Renal pelvis (tissue), 12 donors: ENCODE measurements at places on chromosomes 2 and 18. TPM values are rescaled to one million over a fixed set of nuclear protein-coding genes. Genes with fewer than 3 reads are reported as not detected.

Gene PHOSPHO2
- polyA plus RNA-seq = 10.9 TPM

Gene C1GALT1C1L
- polyA plus RNA-seq = 3.0 TPM

Gene OXER1
- 9.8 TPM for polyA plus RNA-seq

Gene CIB4
- polyA plus RNA-seq = 0.30 TPM

Gene PRSS56
- polyA plus RNA-seq = not detected

Gene CCDC121
- 10.5 TPM for polyA plus RNA-seq

Gene ST6GAL2
- 18.7 TPM for polyA plus RNA-seq

DNA sequence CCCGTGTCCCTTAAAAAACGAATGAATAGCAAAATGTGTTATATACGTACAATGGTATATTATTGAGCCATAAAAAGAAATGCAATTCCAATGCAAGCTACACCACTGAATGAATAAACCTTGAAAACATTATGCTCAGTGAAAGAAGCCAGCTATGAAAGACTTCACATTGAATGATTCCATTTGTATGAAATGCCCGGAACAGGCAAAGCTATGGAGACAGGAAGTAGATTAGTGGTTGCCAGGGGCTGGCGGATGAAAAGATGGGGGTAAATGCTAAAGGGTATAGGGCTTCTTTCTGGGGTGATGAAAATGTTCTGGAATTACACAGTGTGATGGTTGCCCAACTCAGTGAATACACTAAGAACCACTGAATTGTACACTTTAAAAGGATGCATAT, 113.3 kb downstream of the NOL10 start:
- no peak for DNase-seq

- peak; percentile 57 for DNase-seq
These were observed 233.0 kb upstream of the SIX2 start for GRCh38 chr2:45242161-45242741.

DNA sequence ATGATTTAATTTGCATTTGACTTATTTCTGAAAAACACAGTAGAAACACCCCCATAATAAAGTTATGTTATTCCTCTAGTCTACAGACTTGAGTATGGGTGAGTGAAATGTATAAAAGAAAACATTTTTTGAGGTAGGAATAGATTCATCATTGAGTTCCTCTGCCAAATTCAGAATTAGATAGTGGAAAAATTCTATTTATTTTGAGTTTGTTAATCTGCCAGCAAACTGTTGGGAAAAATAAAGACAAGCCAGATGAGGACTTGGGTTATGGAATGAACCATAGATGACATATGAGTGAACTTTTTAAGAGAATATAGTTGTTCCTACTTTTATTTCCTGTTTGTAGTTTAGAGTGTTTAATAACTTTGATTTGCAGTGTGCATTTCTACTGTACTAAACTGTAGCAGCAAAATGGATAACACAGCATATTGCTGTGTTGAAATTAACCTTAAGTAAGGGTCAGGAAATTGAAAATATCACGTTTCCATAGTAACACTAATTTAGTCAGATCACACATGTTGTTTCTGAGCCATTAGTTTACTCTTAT, 35.6 kb upstream of the PNPT1 start:
- DNase-seq = no peak

- DNase-seq = no peak
These were observed 17.0 kb upstream of the BCL2 start for GRCh38 chr18:63336366-63337099.

DNA sequence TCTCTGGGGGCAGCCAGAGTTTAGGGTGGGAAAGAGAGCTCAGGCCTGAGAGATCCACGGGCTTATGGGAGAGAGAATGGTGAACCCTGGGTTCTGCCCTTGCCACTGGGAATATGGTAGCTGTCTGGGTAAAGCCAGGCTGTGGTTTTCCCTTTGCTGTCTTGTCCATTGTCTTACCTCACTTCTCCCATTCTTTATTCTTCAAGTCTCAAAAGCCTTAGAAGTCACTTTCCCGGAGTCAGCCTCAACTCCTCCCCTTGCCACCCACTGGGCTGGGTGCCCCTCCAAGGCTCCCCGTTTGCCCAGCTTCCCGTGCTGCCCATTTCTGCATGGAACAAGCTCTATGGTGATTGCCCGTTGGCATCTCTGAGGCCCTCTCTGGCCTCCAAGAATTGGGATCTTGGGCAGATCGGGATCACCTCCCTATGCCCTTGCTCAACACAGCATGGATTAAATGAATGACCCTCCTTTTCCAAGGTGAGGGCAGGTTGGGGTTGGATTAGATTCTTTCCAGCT, 228.2 kb downstream of the HAUS1 start:
- no peak for DNase-seq

- no peak for DNase-seq
These were observed 10.9 kb downstream of the INO80D start for GRCh38 chr2:206075113-206075512.

DNA sequence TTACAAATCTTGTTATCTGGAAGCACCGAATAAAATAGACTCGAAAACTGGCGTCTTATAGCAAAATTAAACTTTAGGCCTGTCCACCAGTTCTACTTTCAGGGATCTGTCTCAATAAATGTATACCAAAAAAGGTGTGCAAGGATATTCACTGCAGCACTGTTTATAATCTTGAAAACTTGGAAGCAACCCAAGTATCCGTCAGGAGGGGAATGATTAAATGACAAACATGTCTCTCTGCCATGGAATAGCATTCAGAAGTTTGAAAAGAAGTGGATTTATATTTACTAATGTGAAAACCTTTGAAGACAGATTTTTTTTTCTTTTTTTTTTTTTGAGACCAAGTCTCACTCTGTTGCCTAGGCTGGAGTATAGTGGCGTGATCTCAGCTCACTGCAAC, 32.3 kb upstream of the SATB2 start:
- DNase-seq = no peak

GRCh38 chr2:205835923-205836322, 153.6 kb downstream of the NRP2 start:
- DNase-seq = no peak

DNA sequence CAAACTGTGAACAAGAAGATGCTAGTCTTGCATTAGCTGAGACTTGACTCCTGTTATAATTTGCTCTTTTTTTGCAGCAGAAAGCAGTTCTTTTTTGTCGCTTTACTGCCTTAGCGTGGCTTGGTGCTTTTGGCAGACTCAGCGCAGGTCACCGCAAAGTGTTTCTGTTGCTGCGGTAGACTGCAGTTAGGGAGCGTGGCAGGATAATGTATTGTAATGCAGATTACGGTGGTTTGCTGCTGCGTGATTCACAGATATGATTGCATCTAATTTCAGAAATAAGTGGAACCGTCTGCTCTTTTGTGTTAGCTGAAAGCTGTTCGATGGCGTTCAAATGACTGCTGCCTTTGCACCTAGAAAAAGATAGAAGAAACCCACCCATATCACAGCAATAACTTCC, 131.6 kb upstream of the SATB2 start:
- no peak for DNase-seq

DNA sequence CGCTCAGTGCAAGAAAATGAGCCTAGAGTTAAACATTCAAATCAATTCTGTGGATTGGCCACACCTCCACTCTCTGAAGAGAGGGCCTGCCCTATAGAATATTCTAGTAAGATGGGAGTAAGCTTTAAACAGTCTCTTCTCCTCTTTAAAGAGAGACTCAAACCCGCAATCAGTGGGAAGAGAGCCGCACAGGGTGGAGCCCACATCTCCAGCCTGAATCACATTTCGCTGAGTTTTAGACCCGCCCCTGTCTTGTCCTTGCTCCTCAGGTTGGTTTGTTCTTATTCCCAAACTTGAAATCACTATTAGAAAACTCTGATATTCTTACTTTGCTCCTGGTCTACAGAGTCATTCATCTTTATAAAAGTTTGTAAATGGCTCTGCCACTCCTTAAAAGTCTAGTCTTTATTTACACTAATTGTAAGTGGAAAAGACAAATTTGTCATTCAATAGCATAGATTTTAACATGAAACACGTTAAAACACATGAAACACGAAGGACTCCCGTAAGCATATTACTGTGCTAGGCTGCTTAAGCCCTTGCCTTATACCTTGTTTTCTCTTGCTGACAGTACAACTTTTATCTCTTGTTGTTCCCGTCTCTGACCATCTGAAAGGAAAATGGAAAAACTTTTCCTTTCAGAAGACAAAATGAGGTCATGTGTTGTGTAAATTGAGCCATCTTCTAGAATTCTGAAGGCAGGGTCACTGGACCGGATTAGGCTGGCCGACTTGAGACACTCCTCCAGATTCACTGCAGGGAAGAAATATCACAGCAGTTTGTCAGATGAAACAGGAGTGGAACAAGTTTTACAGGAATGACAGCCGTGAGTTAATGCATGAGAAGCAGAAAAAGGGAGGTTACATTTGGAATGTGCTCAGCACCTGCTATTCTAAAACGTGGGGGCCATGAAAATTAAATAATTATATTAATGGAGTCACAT, 5.6 kb downstream of the DSC1 start:
- peak; percentile 81 for DNase-seq
